ENCODE measurements at places on chromosomes 11 and 22. TPM values are rescaled to one million over a fixed set of nuclear protein-coding genes. Genes with fewer than 3 reads are reported as not detected.

The RFPL1 gene
- not detected for total RNA-seq

The LRP4 gene
- total RNA-seq = not detected

The NPTXR gene
- 4.2 TPM for total RNA-seq

The SFI1 gene
- 281 TPM for total RNA-seq

The KDM4D gene
- 0.22 TPM for total RNA-seq

The PLAAT3 gene
- total RNA-seq = 3.6 TPM

The GAL gene
- total RNA-seq = not detected

The RAG1 gene
- total RNA-seq = not detected

The SCO2 gene
- 0.61 TPM for total RNA-seq

The MS4A3 gene
- total RNA-seq = not detected

The OR51E2 gene
- not detected for total RNA-seq

The CDC42BPG gene
- 6.9 TPM for total RNA-seq

The BATF2 gene
- total RNA-seq = not detected

The GPR83 gene
- not detected for total RNA-seq

The NCR3LG1 gene
- 2.2 TPM for total RNA-seq

The THOC5 gene
- total RNA-seq = 27.1 TPM

The MUC2 gene
- total RNA-seq = not detected

The MRGPRX1 gene
- not detected for total RNA-seq

The SPDYC gene
- not detected for total RNA-seq

The IGF2 gene
- total RNA-seq = not detected

The BDNF gene
- not detected for total RNA-seq

The ZNF214 gene
- total RNA-seq = not detected

The CATSPER1 gene
- total RNA-seq = not detected

The CST6 gene
- total RNA-seq = not detected

The SGSM1 gene
- 1.3 TPM for total RNA-seq

The PANX2 gene
- total RNA-seq = 0.11 TPM

The KCNJ11 gene
- total RNA-seq = not detected

The EHBP1L1 gene
- total RNA-seq = 88.5 TPM

The CD248 gene
- total RNA-seq = 3.3 TPM

The ANKK1 gene
- total RNA-seq = 1.2 TPM

The C2CD3 gene
- total RNA-seq = 31.9 TPM

The KMT2A gene
- 140 TPM for total RNA-seq

The MRPL40 gene
- total RNA-seq = 11.3 TPM

The NPAS4 gene
- total RNA-seq = not detected

Data from CD4-positive, alpha-beta T cell (primary cell).